ENCODE measurements at places on chromosomes 4 and X.

GRCh38 chrX:39753293-39753996 lies 344.3 kb downstream of the BCOR start:
- DNase-seq = no peak

DNA sequence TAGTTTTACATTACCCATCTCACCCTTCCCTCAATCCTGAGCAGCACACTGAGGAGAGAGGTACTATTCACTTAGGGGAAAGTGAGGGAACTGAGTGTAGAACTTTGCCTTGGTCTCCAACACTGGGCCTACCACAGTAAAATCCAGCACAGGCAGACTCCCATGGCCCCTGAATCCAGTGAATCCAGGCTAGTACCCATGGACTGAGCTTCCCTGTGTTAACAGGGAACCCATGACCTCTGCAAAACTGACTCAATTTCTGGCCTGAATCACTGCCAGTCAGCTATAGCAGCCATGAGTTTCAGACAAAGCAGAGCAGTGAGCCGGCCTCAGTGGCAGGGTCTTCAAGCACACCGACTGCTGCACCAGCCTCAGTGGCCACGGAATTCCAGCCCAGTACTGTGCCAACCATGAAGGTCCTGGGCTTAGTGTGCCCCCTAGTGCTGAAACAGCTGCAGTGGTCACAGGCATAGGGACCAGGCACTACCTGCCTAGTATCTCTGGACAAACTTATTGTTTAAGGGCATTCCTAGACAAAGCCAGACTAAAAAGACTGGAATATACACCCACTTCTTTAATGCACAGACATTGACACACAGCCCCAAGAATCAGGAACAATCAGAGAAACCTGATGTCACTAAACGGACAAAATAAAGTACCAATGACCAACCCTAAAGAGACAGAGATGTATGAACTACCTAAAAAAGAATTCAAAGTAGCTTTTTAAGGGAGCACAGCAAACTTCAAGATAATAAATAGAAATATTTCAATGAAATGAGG lies 127.4 kb upstream of the RPL34 start:
- DNase-seq = peak; percentile 5

DNA sequence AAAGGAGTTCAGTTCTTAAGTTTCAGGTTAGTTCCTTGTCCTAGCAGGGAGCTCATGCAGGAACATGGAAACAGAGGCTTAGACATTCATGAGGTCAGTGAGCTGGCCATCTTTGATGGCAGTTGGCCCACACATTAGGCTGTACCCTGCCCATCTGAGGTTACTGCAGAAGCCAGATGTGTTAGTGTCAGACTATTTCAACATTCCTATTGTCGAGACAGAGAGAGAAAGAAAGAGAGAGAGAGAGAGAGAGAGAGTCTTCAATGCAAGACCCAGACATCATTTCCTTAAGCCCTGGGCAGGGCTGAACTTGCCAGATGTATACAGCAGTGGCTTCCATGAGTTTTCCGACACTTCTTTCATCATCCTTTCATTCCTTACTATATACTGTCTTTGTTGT lies 91.3 kb downstream of the PPP1R2C start:
- DNase-seq = no peak

DNA sequence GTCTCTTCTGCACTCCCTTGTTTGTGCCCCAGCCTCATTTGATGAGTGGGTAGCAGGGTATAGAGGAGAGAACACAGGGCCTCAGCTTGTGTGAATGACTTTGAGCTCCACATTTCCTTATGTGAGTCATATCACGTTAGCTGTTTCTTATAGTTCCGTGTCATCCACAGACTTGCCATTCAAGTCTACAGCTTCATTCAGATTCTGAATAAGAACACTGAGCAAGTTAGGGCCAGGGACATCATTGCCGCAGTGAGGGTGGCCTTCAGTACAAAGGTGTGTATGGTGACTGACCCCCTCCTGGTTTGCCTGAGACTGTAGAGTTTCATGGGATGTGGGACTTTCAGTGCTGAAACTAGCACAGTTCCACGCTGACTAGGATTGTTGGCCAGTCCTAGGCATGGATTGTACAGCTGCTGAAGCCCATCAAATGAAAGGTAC lies 23.6 kb downstream of the KLF3 start:
- DNase-seq = no peak

DNA sequence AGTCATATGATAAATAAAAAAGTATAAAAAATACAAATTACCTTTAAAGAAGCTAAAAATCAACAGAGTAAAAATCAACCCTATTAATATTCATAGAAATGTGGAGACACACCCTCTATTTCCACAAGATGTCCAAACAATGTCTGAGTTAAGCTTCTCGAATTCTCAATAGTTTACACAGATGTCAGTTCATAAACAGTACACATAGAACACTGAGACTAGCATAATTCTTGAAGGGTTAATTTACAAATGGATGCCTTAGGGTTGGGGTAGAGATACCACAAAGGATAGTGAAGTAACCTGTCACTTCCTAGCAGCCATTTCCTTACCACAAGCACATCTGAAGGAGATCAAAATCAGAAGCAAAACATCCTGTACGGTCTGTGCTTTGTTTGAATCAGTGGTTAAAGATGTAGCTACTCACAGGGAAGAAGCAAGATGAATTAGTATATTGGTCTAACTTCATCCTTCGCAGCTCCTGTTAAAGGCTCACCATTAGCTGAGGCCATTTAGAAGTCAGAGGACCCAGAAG lies 2393.9 kb downstream of the ARAP2 start:
- DNase-seq = no peak

DNA sequence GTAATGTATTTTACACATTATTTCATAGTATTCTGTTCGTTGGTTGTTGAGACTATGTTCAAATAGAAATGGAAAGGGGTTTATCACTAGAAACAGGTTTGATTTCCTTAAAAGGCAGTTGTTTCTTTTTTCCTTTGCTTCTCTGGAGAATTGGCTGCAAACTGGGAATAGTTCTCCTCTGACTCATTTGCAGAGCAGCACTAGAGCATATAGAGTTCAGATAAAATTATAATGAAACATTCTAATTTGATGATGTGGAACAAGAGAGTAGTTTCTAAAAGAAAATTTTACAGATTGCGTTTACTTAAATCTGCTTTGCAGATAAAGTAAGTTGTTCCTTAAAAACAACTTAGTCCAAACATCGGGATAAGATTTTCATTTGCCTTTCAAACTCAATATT lies 29.7 kb downstream of the SYNPO2 start:
- no peak for DNase-seq

GRCh38 chr4:83599183-83599582 lies 63.3 kb downstream of the GPAT3 start:
- DNase-seq = no peak

GRCh38 chr4:42554072-42554471 lies 102.8 kb downstream of the ATP8A1 start:
- no peak for DNase-seq

DNA sequence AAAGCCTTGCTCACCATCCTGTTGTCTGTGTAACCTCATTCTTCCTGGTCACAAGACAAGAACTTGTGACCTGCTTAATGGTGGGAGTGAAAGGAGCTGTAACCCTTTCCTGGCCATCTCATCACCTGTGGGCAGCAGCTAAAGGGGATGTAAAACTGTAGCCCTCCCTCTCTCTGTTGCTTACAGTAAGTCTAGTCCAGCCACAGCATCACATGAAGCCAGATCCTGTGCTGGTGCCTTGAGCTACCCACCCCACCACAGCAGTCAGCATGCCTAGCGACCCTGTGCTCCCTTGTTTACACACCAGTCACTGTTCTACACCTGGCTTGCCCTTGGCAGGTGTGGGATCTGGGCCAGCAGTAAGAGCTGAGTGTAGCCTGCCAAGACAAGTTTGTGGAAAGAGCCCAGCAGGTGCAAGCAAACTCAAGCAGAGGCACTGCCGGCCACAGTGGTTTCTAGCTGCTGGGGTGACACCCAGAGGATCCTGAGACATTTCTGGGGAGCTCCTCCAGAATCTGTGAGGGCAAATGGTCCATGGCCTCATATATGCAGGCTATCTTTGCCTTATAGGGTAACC lies 41.0 kb downstream of the UGT2B28 start:
- no peak for DNase-seq

DNA sequence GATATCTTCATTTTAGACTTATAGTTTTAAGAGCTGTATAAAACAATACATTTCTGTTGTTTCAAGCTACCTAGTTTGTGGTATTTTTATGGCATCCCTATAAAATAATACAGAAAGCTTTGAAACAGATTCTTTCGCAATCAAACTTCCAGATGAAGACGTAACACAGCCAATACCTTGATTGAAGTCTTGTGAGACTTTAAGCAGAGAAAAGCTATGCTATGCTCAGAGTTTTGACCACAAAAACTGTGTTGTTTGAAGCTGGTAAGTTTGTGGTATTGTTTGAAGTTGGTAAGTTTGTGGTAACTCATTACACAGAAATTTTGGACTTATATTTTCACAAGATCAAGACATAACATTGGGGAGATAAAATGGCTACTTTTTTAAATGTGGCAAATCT lies 201.8 kb upstream of the UGT8 start:
- DNase-seq = no peak

GRCh38 chr4:58214376-58214775 lies 1104.2 kb upstream of the IGFBP7 start:
- no peak for DNase-seq

GRCh38 chr4:11287055-11287454 lies 141.6 kb downstream of the HS3ST1 start:
- no peak for DNase-seq

Measured in stimulated activated CD4-positive, alpha-beta T cell treated with anti-CD3 and anti-CD28 coated beads, Interleukin-1b, Interleukin-23, amount 100 ng/mL, for 4 hours (primary cell).